ENCODE measurements at places on chromosomes 6 and 20. TPM values are rescaled to one million over a fixed set of nuclear protein-coding genes. Genes with fewer than 3 reads are reported as not detected.

DNA sequence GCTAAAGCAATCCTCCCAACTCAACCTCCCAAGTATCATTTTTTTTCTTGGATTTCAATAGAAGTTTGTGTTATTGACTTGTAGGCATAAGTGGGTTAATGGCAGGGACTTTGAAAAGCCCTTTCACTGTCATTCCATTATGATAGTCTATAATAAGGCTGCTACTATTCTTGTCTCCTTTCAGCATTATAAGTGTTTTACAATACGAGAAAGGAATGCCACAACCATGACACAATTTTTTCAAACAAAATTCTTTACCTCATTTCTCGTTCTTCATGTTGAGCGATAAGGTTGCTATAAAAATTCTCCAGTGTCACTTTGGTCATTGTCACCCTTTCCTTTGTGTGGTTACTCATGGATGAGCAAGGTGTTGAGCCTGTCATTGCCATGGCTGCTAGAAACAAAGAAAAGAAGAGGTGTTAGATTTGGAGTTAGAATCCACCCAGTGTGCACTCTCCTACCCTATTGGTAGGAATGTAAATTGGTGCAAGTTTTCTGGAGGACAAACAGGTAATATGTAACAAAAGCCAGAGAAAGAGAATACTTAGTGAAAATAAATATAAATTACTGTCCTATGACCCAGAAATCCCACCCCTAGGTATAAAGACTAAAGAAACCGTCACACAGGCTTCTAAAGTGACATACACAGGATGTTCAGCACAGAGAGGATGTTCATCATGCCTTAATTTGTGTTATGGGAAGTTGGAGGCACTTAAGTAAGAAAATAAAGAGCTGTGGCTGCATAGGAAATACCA lies 7.3 kb downstream of the STK38 start:
- peaks cover 59% of the 10 kb centered on the region for H3K36me3 ChIP-seq
- peak overlapping the region; percentile 87 for H3K27ac ChIP-seq
- no peak overlapping the region for H3K4me3 ChIP-seq
- H3K4me1 ChIP-seq = peaks cover 61% of the 10 kb centered on the region

DNA sequence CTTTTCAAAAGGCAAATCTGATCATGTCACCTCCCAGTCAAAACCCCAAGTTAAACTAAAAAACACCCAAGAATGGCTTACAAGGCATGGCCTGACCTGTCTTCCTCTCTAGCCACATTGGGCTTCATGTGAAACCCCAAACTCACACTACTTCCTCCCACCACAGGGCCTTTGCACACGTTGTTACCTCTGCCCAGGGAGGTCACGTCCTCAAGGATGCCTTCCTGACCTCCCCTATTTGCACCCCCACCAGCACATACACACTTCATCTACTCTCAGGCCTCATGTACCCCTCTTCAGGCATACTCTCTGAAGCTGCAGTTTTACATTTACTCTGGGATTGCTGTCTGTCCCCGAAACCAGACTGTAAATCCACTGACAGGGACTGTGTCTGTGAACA lies 6.1 kb downstream of the EZR start:
- H3K4me3 ChIP-seq = peak overlapping the region; percentile 99
- H3K36me3 ChIP-seq = peaks cover 90% of the 10 kb centered on the region
- peaks cover 79% of the 10 kb centered on the region for H3K4me1 ChIP-seq
- DNase-seq = no peak
- H3K27ac ChIP-seq = peak overlapping the region; percentile 94

GRCh38 chr6:146937316-146937715 lies 266.9 kb upstream of the STXBP5 start:
- no peaks in the 10 kb centered on the region for H3K4me1 ChIP-seq
- H3K4me3 ChIP-seq = no peak overlapping the region
- no peak overlapping the region for H3K27ac ChIP-seq
- H3K36me3 ChIP-seq = no peaks in the 10 kb centered on the region
- H3K27me3 ChIP-seq = peaks cover 4% of the 10 kb centered on the region
- no peak for DNase-seq

DNA sequence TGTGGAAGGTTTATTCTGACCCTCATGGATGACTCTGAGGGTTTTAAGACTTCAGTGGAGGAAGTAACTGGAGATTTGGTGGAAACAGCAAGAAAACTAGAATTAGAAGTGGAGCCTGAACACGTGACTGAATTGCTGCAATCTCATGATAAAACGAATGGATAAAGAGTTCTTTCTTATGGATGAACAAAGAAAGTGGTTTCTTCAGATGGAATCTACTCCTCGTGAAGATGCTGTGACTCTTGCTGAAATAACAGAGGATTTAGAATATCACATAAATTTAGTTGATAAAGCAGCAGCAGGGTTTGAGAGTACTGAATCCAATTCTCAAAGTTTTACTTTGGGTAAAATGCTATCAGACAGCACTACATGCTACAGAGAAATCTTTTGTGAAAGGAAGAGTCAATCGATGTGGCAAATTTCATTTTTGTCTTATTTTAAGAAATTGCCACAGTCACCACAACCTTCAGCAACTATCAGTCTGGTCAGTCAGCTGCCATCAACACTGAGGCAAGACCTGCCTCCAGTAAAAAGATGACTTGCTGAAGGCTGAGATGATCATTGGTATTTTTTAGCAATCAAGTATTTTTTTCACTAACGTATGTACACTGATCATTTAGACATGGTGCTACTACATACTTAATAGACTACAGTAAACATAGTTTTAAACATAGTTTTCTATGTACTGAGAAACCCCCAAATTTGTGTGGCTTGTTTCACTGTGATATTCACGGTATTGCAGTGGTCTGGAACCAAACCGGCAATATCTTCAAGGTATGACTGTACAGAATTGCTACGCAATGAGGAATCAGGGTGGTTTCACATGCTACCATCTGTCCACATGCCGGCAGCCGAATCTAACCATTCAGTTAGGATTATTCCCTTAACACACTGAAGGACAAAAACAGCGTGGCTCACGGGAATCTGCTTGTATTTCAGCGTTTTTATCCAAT lies 149.0 kb downstream of the MYB start:
- peaks cover 23% of the 10 kb centered on the region for H3K36me3 ChIP-seq
- no peak overlapping the region for H3K4me3 ChIP-seq
- H3K4me1 ChIP-seq = peaks cover 9% of the 10 kb centered on the region
- DNase-seq = no peak
- H3K27me3 ChIP-seq = no peaks in the 10 kb centered on the region

Gene COL19A1
- 0.47 TPM for total RNA-seq

Gene FERMT1
- total RNA-seq = 0.52 TPM
